ENCODE measurements at places on chromosomes 11 and 22.

GRCh38 chr11:45590743-45591142 lies 74.7 kb downstream of the CHST1 start:
- DNase-seq = no peak

GRCh38 chr11:72317570-72317969 lies 73.6 kb upstream of the PHOX2A start:
- DNase-seq = no peak

- no peak for DNase-seq
Measured at GRCh38 chr11:125263268-125263790, 98.8 kb downstream of the PKNOX2 start.

DNA sequence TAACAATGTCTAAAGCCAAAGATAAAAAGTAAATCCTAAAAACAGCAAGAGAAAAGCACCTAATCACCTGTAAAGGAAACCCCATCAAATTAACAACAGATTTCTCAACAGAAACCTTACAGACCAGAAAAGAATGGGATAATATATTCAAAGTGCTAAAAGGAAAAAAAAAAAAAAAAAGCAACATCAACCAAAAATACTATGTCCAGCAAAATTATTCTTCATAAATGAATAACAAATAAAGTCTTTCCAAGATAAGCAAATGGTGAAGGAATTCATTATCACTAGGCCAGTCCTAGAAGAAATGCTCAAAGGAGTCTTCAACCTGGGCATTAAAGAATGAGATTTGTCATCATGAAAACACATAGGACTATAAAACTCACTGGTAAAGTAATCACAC lies 192.0 kb upstream of the UBASH3B start:
- DNase-seq = no peak

DNA sequence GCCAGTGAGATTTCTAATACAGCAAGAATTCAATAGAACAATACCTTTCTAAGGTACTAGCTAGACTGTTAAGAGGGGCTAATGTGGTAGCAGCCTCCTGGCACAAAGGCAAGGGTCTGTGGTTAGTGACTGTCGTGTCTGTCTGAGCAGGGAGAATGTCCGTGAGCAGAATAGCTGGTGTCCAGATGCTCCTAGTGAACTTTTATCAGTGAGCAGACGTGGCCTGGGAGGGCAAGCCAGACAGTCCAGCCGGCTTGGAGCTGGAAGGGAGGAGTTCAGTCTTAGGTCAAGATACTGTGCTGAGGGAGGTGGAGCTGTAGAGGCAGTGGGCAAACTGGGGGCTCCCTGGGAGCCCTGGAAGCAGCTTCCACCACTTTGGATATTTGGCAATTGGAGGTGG lies 138.6 kb downstream of the TEAD1 start:
- no peak for DNase-seq

- no peak for DNase-seq
Measured at GRCh38 chr11:78690352-78690987, 115.8 kb upstream of the NARS2 start.

GRCh38 chr22:29821291-29822016 lies 16.6 kb downstream of the ASCC2 start:
- no peak for DNase-seq

DNA sequence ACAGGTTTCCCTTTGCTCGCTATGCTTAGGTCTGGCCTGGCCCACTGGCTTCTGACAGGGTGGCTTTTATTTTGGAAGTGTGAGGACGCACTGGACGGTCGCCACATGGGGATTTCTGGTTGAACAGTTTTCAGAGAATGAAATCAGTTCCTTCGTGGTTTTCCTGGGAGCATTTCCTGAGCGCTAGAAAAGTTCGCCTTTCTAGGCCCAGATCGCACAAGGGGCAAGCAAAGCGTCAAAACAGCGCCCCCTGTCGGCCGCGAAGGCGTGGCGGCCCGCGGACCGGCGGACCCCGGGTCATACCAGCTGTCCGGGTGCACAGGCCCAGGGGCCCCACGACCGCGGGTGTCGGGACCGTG lies 12.7 kb upstream of the CYP2R1 start:
- peak; percentile 86 for DNase-seq

DNA sequence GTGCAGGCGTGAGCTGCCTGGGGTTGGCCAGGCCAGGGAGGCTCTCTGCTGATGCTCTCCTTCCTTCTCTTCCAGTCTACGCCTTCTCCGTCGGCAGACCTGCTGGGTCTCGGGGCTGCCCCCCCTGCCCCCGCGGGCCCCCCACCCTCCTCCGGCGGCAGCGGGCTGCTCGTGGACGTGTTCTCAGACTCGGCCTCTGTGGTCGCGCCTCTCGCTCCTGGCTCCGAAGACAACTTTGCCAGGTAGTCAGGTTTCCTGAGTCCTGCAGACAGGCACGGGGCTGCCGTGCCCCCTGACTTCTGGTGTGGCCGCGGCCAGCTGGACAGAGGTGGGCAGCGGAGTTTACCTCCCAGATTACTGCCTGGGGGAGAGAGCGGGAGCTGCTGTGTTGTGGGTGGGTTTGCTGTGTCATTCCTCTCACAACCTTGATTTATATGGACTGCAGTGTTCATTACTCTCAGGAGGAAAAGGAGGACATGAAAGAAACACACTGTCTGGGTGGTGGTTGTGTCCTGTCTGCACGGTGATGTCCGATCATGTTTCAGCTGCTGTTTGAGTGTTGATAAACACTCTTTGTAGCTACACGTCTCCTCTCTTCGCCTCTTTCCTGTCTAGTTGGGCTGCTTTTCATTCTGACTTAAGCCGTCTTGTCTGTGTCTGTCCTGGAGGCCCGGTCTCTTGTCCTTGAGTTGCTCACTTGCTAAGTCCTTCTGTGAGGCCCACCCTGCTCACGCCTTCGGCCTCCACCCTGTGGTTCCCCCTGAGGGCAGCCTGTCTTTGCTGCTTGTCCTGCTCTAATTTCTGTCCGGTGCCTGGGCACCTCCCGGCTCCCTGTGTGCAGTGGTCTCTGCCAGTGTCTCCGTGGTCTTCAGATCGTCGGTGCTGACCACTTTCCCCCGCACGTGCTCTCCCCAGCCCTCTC lies 35.9 kb downstream of the MUC6 start:
- no peak for DNase-seq

DNA sequence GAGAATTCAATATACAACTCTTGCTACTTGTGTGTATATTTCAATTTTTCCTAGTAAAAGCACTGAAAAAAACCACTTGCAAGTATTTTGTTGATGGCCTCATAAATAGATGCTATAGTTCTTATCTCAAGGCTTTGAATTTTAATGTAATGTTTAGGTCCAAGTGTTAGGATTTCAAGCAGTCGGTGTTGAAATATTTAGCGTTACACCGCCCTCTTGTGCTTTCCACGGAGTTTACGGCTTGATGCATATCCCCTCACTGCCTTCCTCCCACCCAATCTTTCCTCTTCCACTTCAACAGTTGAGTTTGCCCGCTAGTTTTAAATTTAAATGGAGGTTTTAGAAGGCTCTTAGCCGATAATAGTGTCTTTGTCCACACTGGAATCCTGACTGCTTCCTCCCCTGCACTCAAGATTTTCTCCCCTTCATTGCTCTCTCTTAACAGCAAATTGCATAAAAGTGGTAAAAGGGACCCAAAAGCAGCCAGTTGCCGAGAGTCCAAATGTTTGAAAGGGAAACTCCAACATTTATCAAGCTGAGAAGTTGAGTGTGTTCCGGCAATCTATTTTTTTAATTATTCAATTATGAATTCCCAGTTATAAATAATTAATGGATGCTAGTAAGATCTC lies 25.9 kb upstream of the HTATIP2 start:
- DNase-seq = no peak

DNA sequence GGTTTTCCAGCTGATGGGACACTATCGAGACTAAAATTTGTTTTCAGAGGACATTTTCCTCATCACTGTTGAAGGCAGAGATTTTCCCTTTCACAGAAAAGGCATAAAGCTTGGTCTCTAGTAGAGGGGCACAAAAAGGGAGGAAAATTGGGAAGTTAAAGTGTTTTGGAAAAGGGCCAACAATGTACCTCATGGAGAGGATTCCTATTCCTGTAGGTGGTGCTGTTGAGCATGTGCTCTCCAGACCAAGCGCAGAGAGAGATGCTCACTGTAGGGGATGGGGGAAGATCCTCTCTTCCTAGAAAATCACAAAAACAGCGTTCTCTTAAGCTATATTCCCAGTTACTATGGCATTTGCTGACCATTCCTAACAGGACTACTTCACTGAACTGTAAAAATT lies 44.9 kb downstream of the OR4C46 start:
- no peak for DNase-seq

DNA sequence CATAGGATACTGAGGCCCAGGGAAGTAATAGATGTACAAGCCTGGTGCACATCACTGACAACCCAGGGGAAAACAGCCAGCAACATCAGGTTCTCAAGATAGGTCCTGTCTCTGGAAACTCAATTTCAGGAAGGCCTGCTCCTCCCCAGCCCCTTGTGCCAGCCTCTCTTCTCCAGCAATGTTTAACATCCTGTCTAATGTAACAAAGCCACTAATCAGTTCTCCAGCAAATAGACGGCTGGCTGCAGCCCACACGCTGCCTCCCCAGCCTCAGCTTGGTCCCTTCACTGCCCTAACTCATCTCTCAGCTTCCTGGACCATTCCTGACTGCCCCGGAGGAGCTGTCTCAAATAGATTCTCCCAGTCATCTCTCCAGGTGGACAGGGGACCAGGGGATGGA lies 37.8 kb downstream of the RPL27A start:
- no peak for DNase-seq

DNA sequence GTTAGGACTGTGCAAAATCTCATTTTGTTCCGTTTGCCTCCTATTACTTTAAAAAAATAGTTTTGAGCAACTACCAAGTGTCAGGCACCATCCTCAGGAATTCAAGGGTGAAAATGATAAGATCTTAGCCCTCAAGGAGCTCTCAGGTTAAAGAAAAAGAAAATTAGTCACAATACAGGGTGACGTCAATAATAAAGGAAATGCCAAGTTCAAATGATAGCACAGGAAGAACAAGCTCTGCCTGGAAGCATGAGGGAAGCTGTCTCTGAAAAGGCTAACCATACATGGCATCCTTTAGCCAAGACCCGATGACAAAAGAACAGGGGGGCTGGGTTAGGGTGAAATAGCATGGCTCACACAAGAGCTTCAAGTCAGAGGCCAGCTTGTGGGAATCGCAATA lies 11.1 kb upstream of the MPZL2 start:
- no peak for DNase-seq

GRCh38 chr11:106306942-106307341 lies 229.5 kb downstream of the AASDHPPT start:
- no peak for DNase-seq

- DNase-seq = no peak
Measured at GRCh38 chr11:88861618-88862017, 204.2 kb downstream of the GRM5 start.

DNA sequence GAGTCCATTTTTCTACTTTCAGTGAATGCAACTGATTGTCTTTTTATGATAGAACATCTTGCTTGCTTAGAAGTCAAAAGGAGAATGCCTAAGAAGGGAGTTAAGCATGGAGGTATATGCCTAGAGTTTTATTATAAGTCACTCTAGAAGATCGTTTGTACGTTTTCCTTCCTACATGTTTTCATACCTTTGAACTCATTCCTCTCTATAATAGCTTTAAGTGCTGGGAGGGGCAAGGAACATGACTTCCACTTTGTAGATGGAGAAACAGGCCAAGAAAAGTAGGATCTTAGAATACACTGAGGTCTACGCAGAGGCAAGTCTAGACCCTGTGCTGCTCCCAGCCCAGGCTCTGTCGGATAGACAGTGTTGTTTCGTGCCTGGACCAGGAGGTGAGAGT lies 114.3 kb downstream of the ZBTB16 start:
- no peak for DNase-seq

All from stimulated activated CD4-positive, alpha-beta T cell treated with anti-CD3 and anti-CD28 coated beads, Interleukin-1b, Interleukin-23, amount 100 ng/mL, for 4 hours (primary cell).